CD4-positive, alpha-beta T cell treated with Interleukin-17A for 4 hours (primary cell): ENCODE measurements at places on chromosomes 3 and 15.

DNA sequence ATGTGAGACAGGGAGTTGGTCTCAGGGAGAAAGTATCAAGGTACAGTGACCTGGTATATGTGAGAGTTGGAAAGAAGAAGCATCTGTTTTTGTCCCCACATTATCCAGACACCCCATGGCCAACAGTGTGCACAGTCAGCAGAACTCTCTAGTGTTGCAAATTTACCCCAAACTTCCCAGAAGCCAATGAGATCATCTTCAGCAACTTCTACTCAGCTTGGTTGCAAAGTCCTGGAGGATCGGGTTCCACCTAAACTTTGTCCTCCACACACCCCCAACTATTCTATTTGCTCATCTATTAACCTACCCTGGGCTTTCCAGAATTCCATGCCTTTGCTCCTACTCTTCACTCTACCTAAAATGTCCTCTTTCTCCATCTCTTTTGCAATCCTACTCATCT is 15.7 kb downstream of the RBSN start:
- no peak for DNase-seq

GRCh38 chr3:27756877-27757276 is 34.8 kb upstream of the EOMES start:
- no peak for DNase-seq

DNA sequence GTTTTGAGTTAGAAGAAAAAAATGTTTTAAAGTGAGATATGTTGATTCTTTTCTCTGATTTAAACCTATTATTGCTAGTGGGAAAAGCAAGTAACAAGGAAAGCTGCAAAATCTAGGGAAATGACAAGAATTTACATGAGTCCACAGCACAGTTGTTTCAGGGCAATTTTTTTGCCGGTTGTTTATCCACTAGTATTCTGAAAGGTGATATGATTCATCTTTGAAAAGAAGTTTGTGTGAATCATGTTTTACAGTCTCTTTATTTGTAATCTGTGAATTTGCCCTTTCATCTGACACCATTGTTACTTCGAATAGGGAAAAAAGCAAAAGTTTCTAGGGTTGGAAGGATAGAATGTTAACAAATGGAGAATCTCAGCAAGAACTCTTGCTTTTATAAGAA is 894.7 kb downstream of the OTOL1 start:
- no peak for DNase-seq

GRCh38 chr3:163547014-163547685 is 1531.1 kb downstream of the SI start:
- no peak for DNase-seq

- DNase-seq = no peak
These were observed 19.7 kb upstream of the LMOD3 start for GRCh38 chr3:69142090-69142489.

DNA sequence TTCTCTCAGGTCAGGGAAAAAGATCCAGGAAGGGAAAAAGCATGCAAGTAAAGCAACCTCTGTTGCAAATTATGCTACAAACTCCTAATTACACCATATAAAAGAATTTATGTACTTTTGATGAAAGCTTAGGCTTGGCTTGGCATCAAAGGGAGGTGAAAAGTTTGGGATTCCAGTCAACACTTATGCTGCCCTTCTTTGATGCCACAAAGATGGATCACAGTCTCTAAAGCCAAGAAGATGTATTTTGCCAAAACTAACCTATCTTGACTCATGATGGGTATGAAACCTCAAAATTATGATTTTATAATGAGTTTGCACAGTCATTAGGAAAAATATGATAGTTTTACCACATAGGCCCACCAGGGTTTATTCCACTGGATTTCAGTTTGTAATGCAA is 101.0 kb upstream of the CCDC80 start:
- DNase-seq = no peak

- no peak for DNase-seq
These were observed 118.1 kb downstream of the SLC25A26 start for GRCh38 chr3:66338927-66339326.

DNA sequence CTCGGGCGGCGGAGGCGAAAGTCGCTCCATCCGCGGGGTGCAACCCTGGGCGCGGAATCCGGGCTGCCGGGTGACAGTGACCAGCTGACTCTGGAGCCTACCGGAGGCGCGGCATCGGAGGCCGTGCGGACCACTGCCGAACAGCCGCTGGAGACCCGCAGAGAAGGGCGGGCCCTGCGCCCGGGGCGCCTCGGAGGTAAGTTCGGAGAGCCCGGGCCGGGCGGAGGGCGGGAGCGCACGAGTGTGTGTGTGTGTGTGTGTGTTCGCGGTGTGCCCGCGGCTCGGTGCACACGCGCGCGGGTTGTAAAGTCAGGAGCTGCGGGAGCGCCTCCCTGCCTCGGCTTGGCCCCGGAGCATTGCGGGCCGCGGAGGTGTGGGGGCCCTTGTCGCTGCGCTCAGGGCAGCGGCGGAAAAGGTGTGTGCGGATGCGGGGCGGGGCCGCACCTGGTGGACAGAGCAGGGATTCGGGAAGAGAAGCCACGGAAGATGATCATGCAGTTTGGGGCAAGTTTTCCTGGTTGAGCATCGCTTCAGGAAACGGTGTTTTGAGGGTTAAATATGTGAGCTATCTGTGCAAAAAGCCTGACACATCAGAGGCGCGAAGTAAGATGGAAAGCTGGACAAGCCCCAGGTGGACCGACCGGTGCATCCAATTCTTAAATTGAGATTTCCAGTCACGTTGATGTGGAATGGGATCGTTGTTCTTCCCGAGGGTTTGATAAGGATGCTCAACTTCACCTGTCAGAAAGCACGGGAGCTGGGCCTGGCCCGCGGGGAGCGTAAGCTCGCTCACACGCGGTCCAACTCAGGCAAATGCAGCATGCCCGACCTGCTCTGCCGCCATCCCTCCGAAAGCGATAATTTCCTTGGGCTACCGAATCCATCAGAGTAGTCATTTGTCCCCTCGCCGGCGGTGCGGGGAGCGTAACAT is 474 bp downstream of the MINAR1 start:
- DNase-seq = no peak

- DNase-seq = no peak
These were observed 12.7 kb upstream of the ZNF609 start for GRCh38 chr15:64447536-64448315.

DNA sequence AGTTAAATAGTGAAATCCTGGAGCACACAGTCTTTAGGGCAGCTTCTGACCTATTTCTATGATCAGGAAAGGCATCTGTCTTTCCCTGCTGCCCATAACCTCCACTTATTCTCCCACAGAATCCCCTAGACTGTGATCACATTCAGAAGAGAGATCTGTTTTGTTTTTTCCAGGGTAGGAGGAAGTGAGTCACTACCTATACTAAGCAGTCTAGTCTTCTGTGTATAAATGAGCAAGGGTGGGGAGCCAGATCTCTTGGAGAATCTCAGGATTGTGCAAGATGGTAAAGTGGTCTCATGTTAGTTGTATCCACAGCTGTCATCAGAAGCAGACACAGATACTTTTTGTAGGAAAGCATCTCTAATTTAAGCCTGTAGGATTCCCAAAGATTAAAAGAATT is 11.8 kb upstream of the FBXO22 start:
- no peak for DNase-seq

GRCh38 chr15:44554934-44555723 is 18.2 kb downstream of the EIF3J start:
- peak; percentile 17 for DNase-seq

DNA sequence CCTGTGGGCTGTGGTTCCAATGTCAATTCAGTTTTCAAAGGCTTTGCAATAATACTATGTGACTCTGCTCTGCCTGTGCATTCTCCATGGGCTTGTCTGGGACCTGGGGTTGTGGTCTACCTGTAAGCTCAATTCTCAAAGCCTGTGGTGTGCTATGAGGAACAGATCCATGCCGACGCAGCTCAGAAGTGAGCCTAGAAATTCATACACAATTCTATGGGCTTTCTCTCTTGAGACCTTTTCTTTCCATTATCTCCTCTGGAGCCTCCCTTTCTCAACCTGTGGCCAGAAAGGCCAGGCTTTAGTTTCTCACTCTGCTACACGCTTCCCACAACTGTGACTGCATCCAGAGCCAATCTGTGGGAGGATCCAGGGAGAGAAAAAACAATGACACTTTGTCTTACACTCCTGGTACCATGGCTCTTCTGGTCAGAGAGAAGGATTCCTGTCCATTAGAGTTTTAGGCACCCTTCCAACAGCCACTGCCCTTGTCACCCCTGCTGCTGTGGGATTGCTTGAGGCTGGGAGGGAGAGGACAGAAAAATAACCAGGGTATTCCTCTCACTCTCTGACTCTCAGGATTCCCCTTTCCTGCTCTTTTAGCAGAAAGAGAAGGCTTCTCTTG is 34.1 kb upstream of the KLF13 start:
- no peak for DNase-seq

- DNase-seq = no peak
These were observed 135.0 kb upstream of the CCNL1 start for GRCh38 chr3:157294953-157295352.

DNA sequence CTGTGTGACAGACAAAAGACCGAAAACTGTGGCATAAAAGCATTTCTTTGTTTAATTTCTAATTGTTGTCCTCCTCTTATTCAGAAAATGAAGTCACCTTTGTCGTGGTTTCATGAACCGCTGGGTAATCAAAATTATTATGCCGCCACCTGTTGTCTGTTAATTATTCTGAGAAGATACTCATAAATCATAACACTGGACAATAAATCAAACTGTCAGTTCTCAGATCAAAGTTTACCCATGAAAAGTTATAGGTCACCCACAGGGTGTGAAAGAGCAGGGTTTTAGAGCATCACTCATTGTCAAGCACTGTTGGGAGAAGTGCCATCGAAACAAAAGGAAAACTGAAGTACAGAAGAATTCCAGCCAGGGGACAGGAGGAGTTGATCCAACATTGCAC is 474.3 kb downstream of the NR2F2 start:
- no peak for DNase-seq

DNA sequence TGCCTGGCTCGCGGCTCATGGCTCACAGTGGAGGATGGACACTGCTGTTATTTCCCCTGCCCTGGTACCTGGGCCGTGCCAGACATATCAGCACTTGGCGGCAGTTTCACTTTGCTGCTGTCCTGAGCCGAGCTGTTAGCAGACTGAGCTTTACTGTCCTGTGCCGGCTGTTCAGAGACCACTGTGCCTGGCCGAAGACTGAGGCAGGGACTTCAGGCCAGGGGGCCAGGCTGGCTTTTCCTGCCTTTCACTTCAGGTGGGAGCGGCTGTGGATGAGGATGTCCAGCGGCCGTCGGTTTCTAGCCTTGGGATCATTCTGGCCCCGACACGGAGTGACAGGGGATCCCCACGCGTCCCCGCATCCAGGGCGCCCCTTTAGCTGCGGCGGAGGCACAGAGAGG is 1.1 kb downstream of the ATP10A start:
- peak; percentile 52 for DNase-seq

- DNase-seq = no peak
These were observed 272.1 kb downstream of the OXSM start for GRCh38 chr3:26061947-26062346.
